Esophagus muscularis mucosa (tissue), 4 donors: ENCODE measurements at places on chromosomes 12 and 14. TPM values are rescaled to one million over a fixed set of nuclear protein-coding genes. Genes with fewer than 3 reads are reported as not detected.

The ACVRL1 gene
- 125 TPM for total RNA-seq

The PAH gene
- not detected for total RNA-seq

The RD3L gene
- not detected for total RNA-seq

DNA sequence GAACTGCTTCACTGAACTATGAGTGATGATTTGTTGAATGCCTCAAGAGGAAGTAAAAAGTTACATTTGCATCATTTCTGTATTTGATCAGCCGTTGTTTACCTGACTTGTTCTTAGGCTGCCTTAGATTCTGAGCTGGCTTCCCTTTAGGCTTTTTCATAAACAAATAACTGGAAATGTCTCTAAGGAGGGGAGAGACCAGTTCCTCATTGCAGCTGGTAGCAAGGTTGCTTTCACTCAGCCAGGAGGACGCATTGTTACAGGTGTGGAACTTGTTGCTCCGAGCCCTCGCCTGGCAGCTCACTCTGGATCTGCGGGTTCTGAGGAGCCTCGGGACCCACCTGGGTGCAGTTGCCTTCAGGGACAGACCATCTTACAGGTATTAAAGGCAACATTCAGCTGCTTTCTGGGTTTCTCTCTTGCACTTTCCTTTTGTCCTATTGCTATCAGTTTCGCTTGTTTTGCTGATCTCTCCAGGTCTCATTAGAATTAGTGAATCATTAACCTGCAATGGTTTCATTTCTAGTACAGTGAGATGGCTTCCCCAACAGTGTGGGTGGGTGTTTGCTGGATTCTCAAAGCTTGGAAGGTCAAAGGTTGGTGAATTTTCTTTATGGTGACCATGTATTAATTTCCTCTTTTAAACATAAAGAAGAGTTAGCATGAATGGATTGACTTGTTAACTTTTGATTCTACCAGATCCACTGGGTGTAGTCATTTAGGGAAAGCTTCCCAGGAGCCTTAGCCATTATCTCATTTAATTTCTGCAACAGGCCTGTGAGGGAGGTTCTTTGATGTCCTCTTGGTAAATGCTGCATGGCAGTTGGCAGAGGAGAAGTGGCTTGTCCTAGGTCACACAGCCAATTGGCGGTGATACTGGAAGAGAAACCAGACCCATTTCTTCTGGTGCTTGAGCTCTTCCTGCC is at the start of gene PLEKHG7:
TSS of gene PLEKHG7 (plus strand) at position 236 of the 926 bp plus-strand sequence. CDS start 3,643 bp downstream, outside the sequence.
- H3K4me1 ChIP-seq: no peaks in the 10 kb centered on the region
- DNase-seq: no peak

DNA sequence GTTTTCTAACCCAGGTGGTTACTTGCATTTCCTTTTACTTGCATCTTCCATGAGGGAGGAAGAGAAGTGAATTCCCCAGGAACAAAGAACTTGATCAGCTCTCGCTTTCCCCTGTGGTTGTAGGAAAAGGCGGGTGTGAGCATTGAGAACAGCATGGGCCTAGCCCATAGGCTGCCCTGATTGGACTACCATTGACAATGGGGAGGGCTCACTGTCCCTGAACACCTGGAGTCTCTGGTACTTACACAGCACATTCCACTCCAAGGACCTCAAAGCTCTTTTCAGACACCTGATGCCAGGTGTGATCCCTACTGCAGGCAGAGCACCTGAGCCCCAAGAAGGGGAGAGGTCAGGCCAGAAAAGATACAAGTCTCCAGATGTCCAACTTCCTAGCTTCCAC is 25.0 kb downstream of the MAX start:
- peaks cover 79% of the 10 kb centered on the region for H3K4me1 ChIP-seq
- peaks cover 41% of the 10 kb centered on the region for H3K36me3 ChIP-seq
- H3K27me3 ChIP-seq: no peaks in the 10 kb centered on the region
- H3K27ac ChIP-seq: no peak overlapping the region
- H3K4me3 ChIP-seq: no peak overlapping the region

DNA sequence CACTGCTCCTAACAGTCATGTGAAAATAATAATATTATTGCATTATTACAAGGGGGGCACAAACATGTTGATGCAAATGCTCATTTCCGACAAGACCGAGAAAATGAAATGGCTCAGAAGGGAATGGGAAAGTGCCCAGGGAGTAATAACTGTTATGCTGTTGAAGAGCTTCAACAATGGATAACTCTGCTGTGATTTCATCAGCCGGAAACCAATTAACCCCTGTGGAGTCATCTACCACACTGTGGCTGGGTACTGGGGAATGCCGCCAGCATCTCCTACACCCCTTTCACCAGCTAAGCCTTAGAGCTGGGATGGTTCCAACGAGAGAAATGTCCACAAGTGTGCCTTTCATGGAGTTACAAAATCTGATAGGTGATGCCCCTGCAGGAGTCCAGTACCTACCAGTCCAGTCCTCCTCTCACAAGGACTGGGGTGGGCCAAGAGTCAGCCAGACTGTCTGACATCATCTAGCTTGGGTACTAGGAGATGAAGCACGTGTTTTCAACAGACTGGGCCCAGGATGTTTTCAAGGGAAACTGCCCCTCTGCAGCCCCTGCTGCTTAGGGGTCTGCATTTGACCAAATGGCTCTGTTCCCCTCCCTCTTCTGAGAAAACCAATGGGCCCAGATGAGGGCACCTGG is 509.3 kb upstream of the CCDC196 start:
- H3K27ac ChIP-seq: no peak overlapping the region
- H3K4me3 ChIP-seq: no peak overlapping the region
- no peaks in the 10 kb centered on the region for H3K4me1 ChIP-seq
- no peaks in the 10 kb centered on the region for H3K27me3 ChIP-seq
- no peak for DNase-seq

GRCh38 chr12:25629341-25629740 is 76.3 kb upstream of the LMNTD1 start:
- DNase-seq: no peak
- no peak overlapping the region for H3K4me3 ChIP-seq
- H3K27ac ChIP-seq: no peak overlapping the region
- H3K4me1 ChIP-seq: no peaks in the 10 kb centered on the region
- no peaks in the 10 kb centered on the region for H3K36me3 ChIP-seq
- H3K27me3 ChIP-seq: no peaks in the 10 kb centered on the region
